Heart left ventricle (tissue), 16 donors: ENCODE measurements at places on chromosomes 3 and 15. TPM values are rescaled to one million over a fixed set of nuclear protein-coding genes. Genes with fewer than 3 reads are reported as not detected.
A peak's percentile ranks its signal among the peaks of the same experiment; 100 is the strongest.

LRRC57 gene
- 20.0 TPM for total RNA-seq

DNA sequence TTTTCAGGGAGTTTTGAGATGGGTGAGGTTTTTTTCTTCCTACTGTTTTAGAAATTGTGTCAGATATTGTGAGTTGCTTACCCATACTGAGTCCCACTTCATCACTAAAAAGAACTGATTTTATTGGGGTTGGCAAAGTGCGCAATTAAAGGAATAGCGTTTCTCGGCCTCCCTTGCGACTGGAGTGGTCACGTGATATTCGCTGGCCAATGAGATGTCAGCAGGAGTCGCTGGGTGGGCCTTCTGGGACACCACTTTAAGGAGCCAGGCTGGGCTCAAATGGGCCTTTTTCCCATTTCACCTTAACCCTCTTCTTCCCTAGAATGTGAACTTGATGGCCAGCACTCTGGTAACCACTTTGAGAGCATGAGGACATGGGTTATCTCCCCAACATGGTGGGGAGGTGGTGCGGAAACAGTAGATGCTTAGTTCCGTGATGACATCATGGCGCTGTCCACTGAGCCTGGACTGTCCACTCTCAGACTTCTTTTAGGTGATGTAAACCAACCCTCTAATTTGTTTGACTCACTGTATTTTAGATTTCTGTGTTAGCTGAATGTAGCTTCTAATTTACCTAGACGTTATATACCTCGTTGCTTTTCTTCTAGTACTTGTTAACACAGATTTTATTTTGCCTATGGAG is 13.2 kb upstream of the IQCF5 start:
- no peak overlapping the region for H3K27ac ChIP-seq
- H3K36me3 ChIP-seq, result no peaks in the 10 kb centered on the region
- H3K4me1 ChIP-seq, result no peaks in the 10 kb centered on the region
- no peak overlapping the region for H3K4me3 ChIP-seq
- H3K27me3 ChIP-seq, result no peaks in the 10 kb centered on the region

GRCh38 chr3:114624571-114625181 is 330.8 kb downstream of the TIGIT start:
- peak; percentile 93 for DNase-seq
- peak overlapping the region; percentile 56 for H3K4me3 ChIP-seq
- peaks cover 72% of the 10 kb centered on the region for H3K4me1 ChIP-seq
- H3K27ac ChIP-seq, result peak overlapping the region; percentile 97
- no peaks in the 10 kb centered on the region for H3K27me3 ChIP-seq

- no peak for DNase-seq
- H3K36me3 ChIP-seq, result no peaks in the 10 kb centered on the region
- H3K27me3 ChIP-seq, result no peaks in the 10 kb centered on the region
- no peak overlapping the region for H3K27ac ChIP-seq
Observed at GRCh38 chr3:108437439-108437838, 73.0 kb downstream of the MYH15 start.

DNA sequence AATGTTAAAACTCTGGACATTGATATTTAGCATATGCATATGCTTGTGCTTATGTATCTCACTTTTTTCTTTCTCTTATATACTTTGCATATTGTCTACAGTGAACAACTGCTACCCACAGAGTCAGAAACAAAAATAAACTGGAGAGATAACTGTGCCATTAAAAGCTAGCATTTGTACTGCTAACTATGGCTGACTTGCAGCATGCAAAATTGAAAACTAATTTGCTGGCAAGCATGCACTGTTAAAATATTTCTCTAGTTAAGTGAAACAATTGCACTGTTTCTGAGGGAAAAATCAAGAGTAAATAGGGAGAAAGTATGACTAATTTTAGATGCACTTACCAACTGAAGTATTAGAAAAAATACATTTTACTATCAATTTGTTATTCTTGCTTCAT is 177.8 kb downstream of the CBLB start:
- H3K4me3 ChIP-seq, result no peak overlapping the region
- H3K27me3 ChIP-seq, result no peaks in the 10 kb centered on the region
- H3K27ac ChIP-seq, result no peak overlapping the region
- no peak for DNase-seq
- H3K36me3 ChIP-seq, result peaks cover 48% of the 10 kb centered on the region

DNA sequence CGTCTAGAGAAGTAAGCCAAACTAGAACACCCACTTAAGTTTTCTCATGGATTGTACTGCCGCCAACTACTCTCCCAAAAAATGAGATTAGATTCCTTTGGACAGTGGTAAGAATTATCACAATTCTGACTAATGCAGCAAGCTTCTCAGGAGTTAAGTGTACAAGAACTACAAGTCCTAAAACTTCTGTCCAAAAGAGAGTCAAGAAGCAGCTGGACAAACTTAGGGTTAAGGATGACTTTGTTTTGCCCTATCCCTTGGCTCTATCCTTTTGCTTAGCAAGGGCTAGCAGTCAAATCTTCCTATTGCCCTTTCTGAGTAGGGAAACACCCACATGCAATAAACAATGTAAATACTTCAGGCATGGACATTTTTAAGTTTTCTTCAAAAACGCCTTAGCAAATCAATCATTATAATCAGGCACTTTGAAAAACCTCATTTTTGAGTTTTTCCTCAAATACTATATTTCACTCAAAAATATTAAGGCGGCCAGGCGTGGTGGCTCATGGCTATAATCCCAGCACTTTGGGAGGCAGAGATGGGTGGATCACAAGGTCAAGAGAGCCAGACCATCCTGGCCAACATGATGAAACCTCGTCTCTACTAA is 19.5 kb downstream of the RAF1 start:
- peaks cover 5% of the 10 kb centered on the region for H3K4me1 ChIP-seq
- no peaks in the 10 kb centered on the region for H3K36me3 ChIP-seq

DNA sequence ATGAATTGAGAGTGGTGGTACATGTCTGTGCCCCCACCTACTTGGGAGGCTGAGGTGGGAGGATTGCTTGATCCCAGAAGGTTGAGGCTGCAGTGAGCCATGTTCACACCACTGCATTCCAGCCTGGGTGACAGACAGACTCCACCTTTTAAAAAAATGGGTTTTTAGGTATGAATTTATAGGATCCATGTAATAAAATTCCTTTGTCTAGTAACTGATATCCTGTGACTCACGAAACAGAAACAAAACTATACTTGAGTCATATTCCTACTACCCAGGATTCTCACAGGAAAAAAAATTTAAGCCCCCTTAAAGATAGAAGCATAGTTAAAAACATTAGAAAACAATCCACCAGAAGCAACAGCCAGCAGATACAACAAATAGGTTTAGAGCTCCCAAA is 10.0 kb upstream of the CRTC3 start:
- no peaks in the 10 kb centered on the region for H3K27me3 ChIP-seq
- H3K4me3 ChIP-seq, result no peak overlapping the region
- no peak for DNase-seq
- no peaks in the 10 kb centered on the region for H3K4me1 ChIP-seq
